Bladder microvascular endothelial cell (primary cell): ENCODE measurements at places on chromosomes 1 and 21. TPM values are rescaled to one million over a fixed set of nuclear protein-coding genes. Genes with fewer than 3 reads are reported as not detected.

SPRR2A gene
- total RNA-seq, result not detected in 2 replicates

RPTN gene
- under 0.01 TPM in 1 of 2 replicates, not detected in the other for total RNA-seq

EGLN1 gene
- total RNA-seq, result 116 and 138 TPM in 2 replicates

NR5A2 gene
- 4.7 and 16.8 TPM in 2 replicates for total RNA-seq

CCDC27 gene
- not detected in 2 replicates for total RNA-seq
